ENCODE measurements at places on chromosomes 3 and 15.
A peak's percentile ranks its signal among the peaks of the same experiment; 100 is the strongest.

- DNase-seq: no peak
These were observed 216.9 kb downstream of the IGSF11 start for GRCh38 chr3:118817748-118818165.

DNA sequence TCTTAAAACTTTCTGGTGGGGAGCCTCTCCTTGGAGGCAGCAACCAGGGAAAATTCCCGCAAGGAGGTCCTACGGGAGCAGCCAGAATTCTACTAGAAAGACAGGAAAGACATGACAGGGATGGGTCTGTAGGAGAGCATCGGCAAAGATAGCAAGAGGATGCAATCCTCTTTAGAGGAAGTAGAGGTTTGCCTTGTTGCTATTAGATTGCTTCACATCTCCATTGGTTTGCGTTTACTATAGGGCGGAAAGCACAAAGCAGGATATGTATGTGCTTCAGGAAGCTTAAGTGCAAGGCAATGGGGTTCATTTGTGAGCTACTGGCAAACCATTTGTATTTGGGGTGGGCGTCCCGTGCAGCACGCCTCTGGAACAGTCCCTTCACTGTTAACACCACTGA, 193.0 kb downstream of the RORA start:
- DNase-seq: no peak

DNA sequence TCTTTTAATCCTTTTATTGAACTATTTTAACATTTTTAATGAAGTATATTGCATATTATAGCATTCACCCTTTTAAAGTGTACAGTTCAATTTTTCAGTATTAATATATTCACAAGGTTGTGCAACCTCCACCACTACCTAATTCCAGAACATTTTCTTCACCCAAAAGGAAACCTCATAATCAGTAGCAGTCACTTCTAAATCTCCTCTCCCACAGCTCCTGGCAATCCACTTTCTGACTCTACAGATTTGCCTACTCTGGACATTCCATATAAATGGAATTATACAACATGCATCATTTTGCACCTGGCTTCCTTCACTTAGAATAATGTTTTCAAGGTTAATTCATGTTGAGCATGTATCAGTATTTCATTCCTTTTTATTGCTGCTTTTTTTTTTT, 55.0 kb upstream of the HRH1 start:
- no peak for DNase-seq

DNA sequence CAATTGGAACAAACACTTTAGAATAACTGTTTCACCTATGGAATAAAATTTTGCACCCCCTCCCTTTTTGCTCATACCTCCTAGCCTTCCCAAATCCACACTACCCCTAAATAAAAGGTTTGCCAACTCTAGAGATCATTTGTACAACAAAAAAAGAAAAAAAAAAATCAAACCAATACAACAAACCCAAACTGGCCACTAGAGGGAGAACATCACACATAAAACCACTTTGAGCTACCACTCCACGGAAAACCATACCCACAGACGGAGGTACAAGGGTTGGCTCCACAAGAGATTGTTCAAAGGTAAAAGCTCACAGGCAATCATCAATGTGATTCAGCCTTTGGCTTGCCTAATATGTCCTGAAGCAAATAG, 47.6 kb downstream of the SETMAR start:
- peak; percentile 67 for DNase-seq

- no peak for DNase-seq
These were observed 193.1 kb downstream of the ABHD5 start for GRCh38 chr3:43883729-43884396.

GRCh38 chr3:56189536-56189935, 278.7 kb downstream of the ERC2 start:
- no peak for DNase-seq

- no peak for DNase-seq
These were observed 95.2 kb upstream of the RBMS3 start for GRCh38 chr3:29185706-29186105.

DNA sequence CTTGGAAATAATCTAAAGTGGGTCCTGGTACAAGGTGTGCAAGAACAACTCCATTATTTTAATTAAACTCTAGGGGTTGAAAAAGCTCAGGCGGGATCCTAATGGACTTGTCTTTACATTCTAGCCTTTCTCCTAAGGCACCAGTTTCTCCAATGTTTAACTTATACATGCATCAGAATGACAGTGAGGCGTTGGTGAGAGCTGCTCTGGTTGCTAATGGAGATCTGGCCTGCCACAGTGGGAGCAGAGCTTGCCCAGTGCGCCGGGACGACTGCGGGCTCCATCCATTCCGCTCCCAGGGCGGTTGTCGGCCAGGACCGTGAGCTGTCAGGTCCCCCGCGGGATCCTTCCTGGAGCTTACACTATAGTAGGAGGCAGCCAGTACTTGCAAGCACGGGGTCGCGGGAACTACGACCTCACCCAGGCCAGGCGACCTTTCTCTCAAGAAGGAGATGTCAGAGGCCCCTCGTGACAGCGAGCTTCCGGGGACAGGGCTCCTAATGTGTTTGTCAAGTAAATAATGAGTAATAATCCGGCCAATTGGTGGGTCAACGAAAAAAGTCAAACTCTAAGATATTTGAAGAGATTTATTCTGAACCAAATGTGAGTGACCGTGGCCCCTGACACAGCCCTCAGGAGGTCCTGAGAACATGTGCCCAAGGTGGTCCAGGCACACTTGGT, 991 bp upstream of the HIGD1A start:
- no peak for DNase-seq

- DNase-seq: no peak
These were observed 7.9 kb upstream of the MESP1 start for GRCh38 chr15:89758981-89759380.

- DNase-seq: no peak
These were observed 749.7 kb upstream of the ARPP21 start for GRCh38 chr3:34889641-34890040.

GRCh38 chr3:13657660-13658435, 108.9 kb downstream of the FBLN2 start:
- DNase-seq: peak; percentile 39

GRCh38 chr15:74843891-74844299, 939 bp upstream of the ULK3 start:
- DNase-seq: no peak

GRCh38 chr3:194618858-194619608, 14.2 kb downstream of the TMEM44 start:
- DNase-seq: no peak
